ENCODE measurements at places on chromosomes 5 and 9.

DNA sequence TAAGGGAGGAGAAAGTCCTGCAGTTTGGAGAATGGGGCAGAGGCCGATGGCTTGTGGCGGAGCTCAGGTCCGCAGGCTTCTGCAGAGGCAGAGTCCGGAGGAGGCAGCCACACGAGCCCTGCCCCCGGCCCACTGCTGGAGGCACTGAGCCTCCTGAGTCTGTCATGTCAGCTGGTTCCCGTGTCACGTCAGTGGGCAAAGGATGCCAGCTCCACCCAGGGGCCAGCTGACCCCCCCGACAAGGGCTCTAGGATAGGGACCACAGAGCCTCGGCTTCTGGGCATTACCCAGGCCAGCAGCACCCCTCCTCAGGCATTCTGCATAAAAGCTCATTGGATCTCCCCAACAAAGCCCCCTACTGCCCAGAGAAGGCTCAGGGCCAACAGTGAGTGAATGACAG is 8.5 kb downstream of the SH3PXD2B start:
- no peak for DNase-seq

DNA sequence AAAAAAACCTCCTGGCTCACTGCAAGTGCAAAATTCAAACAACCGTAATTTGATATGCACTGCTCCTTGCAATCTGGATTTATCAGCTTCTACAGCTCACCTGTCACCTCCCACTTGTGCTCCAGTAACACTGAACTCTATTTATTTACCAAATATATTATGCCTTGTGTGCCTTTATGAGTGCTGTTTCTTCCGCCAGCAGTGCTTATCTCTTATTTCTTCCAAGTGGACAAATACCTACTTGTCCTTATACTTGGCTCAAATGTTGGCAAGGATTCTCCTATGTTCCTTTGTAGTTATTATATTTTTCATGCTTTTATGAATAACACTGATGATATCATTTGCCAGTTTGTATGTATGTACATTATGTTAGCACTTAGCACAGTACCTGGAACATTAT is 145.7 kb upstream of the ARRDC3 start:
- no peak for DNase-seq

GRCh38 chr9:106929471-106930177 is 66.7 kb downstream of the ZNF462 start:
- DNase-seq = no peak

DNA sequence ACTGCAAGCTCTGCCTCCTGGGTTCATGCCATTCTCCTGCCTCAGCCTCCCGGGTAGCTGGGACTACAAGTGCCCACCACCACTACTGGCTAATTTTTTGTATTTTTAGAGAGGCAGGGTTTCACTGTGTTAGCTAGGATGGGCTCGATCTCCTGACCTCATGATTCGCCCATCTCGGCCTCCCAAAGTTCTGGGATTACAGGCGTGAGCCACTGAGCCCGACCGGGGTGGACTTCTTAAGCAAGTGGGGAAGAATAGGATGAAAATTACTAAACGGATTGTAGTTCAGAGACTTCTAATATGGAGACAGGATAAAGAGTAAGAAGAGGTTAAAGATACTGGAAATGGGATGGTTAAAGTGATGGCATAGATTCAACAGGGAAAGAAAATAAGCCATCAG is 132.3 kb upstream of the IRX2 start:
- DNase-seq = no peak

- DNase-seq = no peak
Measured at GRCh38 chr5:68227532-68228160, 12.1 kb downstream of the PIK3R1 start.

DNA sequence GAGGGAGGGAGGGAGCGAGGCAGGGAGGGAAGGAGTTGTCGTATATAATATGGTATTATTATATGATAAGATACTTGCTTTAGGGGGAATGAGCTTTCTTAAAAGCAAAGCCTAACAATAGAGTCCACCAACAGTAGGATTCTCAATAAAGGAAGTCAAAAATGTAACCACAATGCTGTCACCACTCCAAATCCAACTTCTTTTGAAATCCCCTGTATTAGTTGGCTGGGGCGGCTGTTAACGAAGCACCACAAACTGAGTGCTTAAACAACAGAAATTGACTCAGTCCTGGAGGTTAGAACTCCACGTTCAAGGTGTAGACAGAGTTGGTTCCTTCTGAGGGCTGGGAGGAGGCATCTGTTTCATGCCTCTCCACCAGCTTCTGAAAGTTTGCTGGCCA is 23.1 kb downstream of the GAS1 start:
- DNase-seq = no peak

- DNase-seq = no peak
Measured at GRCh38 chr5:68172314-68172713, 43.2 kb upstream of the PIK3R1 start.

All from AG09319 (cell line).